ENCODE measurements at places on chromosomes 2 and 18.

GRCh38 chr2:216029416-216030129 lies 16.2 kb upstream of the MREG start:
- no peak for DNase-seq

DNA sequence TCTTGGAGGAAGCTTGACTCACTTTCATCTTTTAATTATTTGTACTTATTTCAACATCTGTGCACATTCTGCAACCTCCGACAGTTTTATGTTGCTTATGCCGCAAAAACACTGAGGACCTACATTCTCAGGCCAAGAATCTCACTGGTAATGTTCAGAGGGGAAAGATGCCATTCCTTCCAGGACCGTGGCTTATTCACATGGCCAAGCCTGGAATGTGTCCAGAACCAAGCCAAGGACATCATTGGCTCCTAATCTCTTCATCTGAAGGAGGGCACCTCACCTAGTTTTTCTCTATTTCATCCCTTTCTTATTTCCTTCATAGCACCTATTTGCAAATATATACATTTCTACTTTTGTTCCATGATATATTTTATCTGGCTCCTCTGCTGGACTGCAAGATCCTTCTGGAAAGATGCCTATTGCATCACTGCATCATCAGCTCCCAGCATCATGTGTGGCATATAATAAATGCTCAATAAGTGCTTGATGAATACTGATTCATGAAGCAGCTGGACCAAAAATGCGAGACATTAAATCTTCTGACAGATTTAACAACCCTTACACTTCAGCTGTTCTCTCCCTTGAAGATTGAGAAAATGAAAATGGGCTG lies 377.1 kb downstream of the TNS1 start:
- DNase-seq, result no peak

- no peak for DNase-seq
Observed at GRCh38 chr2:207014424-207014823, 75.1 kb downstream of the CPO start.

DNA sequence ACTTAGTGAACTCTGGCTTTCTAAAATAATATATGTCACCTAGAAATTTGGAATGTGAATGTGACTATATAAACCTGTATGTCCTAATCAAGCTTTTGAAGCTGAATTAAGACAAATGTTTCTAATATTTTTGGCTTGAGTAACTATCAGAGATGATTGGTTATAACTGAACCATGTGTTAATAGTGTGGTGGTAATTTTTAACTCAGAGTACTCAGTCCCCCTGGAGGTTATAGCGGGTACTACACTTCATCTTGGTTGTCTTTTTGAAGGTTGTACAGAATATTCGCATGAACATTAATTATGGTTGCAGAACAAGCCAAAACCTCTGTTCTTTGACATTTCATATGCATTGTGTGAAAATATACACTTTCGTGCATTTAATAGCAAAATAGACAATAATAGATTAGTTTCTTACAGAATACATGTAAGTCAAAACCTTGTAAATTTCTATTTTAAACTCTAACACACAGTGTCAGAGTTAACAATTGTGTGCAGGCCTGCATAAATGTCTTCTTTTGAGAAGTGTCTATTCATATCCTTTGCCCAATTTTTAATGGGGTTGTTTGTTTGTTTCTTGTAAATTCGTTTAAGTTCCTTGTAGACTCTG lies 86.0 kb downstream of the OSBPL6 start:
- DNase-seq, result peak; percentile 14

- DNase-seq, result peak; percentile 12
Observed at GRCh38 chr2:221444106-221444505, 128.0 kb downstream of the EPHA4 start.

GRCh38 chr18:59742325-59743111 lies 45.3 kb upstream of the CCBE1 start:
- peak; percentile 8 for DNase-seq

DNA sequence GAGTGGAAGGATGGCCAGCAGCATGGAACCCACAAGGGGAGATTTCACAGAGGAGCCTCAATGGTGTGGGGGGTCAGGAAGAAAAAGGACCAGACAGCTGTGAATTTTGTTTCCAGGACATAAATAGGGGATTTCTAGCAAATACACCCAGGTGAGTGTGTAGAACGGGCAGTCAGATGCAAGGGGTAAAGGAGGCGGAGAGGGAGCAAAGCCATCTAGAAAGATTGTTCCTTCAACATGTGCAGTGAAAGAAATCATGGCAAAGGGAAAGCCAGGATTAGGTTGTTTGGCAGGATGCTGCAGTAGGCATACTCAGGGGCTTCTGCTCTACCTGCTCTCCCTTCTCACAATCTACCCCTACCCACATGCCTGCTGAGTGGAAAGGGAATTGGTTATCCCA lies 119.4 kb upstream of the EPC2 start:
- no peak for DNase-seq
